ENCODE measurements at places on chromosomes 11 and 22. TPM values are rescaled to one million over a fixed set of nuclear protein-coding genes. Genes with fewer than 3 reads are reported as not detected.

The RCOR2 gene
- total RNA-seq: 0.21 TPM

The C11orf21 gene
- not detected for total RNA-seq

The RIN1 gene
- 4.7 TPM for total RNA-seq

The UBQLNL gene
- 0.04 TPM for total RNA-seq

The SLC1A2 gene
- not detected for total RNA-seq

The RASSF10 gene
- 0.26 TPM for total RNA-seq

The RIC3 gene
- total RNA-seq: under 0.01 TPM

The BCO2 gene
- total RNA-seq: 1.8 TPM

GRCh38 chr22:42281706-42282251 lies 11.3 kb upstream of the TCF20 start:
- DNase-seq: no peak

DNA sequence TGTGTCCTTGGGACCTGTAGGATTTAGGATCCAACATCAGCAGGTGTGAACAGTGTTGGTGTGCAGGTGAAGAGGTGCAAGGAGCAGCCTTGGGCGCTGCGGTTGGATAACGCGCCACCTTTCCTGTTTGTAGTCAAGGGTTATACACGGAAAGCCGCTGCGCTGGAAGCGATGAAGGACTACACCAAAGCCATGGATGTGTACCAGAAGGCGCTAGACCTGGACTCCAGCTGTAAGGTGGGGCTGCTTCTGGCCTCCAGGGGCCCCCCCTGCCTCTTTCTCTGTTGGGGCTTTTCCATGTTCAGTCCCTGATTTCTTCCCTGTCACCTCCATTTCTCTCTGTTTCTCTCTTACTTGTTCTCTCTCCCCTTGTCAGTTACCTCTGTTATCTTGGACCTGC lies 3.5 kb upstream of the FERMT3 start:
- DNase-seq: no peak

DNA sequence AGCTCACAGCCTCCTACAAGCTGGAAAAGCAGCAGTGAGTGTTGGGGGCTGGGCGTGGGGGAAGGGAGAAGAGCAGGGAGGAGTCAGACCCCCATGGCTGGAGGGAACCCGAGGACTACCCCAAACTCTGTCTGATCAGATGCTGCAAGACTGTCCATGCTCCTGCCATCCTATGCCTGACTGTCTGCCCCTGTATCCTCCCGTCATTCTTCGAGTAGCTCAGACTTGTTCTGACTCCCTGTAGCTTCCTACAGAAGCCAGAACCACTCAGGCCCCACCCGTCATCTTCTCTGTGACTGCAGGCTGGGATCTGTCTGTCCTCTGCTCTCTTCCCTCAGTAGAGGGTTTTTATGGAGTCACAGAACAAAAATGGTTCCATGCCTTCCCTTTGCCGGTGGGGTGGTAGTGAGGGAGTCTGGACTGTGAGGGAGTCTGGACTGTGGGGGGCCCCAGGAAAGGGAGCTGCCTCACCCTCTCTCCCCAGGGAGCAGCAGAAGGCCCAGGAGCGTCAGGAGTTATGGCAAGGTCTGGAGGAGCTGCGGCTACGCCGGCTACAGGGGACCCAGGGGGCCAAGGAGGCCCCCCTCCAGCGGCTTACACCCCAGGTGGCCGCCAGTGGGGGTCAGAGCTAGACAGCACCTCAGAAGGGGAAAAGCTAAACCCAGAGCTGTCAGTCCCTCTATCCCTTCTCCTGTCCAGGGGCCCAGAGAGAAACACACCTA lies 2.3 kb downstream of the GPHA2 start:
- no peak for DNase-seq

- no peak for DNase-seq
These were observed 6.0 kb upstream of the RPL3 start for GRCh38 chr22:39325392-39325932.

DNA sequence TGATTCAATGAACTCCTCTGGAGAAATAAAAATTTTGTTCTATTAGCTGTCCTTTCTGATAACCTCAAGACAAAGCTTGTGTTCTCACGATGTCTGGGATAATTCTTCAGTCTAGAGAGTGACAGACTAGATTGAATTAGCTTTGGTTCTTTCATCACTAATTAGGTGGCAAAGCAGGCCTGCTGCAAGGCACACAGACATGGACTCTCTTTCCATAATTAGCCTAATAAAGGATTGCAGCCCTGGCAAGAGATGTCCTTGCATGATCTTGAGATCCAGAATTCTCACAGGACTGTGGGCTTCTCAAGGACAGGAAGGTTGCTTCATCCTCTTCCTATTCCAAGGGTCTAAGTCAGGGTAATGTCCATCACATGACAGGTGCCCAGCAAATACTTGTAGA lies 245.6 kb upstream of the ZC3H12C start:
- DNase-seq: no peak

- no peak for DNase-seq
These were observed 5.4 kb upstream of the CYB5R3 start for GRCh38 chr22:42654436-42655073.

DNA sequence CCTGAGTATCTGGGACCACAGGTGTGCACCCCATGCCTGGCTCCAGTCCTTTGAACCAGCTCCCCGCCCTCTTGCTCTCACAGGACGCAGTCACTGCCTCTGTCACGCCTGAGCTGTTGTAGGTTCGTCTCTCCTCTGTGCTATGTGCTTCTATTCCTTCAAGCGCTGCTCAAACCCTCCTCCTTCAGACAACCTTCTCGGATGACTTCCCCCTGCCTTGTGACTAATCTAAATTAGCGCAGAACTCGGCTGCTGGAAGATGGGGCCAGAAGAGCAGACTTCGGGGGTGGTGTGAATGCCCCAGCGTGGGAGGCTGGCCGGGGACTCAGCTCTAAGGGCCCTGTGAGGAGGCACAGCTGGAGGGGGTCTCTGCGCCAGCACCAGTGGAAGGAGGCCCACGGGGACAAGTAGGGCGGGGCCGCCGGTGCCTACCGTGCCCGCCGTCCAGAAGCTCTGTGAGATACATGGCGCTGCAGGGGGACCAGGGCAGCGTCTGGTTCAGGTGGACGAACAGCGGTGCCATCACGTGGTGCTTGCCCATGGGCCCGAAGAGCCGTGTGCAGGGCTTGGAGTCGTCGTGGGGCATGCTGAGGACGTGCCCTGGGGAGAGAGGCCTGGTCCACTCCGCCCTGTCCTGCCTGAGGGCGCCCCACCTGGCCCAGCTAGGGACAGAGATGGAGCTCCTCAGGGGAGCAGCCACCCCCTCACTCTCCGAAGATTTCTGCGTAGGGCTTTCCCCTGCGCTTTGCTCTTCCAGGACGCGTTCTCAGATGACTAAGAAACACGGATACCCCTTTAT lies 12.5 kb downstream of the ADAMTS8 start:
- no peak for DNase-seq

DNA sequence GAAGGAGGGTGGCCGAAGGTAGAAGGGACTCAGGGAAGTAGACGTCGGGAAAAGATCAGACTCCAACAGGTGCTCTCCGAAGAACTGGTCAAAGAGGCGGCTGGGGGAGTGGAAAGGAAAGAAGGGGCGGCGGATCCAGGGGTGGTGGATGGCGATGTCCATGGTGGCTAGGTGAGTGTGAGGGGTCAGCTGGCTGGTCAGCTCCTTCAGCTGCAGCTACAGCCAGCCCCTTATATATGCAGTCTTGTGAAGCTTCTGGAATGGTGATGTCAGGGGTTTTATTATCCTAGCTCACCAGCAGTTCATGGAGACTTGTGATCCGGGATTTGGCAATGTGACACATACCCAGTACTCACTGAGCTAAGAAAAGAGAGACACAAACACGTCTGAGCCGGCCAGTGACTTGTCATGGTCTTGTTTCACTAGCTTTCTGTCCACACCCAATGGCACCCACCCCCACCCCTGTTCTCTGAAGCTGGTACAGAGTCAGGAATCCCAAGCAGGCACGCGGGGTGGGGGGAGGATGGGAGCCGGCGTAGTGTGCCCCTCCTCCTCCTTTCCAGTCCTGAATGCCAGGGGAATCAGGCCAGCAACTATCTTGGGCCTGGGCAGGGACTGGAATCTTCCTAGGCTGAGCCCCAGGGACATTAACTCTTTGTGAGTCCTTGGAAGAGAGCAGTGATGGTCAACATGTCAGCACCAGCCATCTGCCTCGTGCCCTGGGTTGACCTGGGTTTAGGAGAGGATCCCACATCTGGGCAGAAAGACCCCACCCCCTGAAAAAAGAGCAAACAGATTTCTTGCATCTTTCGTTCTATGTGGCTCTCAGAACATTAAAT lies at the start of gene CRYAB:
Gene CRYAB, minus strand, starts transcription at position 208 of the 839 bp plus-strand sequence. Its CDS starts 46 bp downstream, at position 162.
- no peak for DNase-seq

- DNase-seq: no peak
These were observed 1.6 kb downstream of the BRD1 start for GRCh38 chr22:49825944-49826602.

DNA sequence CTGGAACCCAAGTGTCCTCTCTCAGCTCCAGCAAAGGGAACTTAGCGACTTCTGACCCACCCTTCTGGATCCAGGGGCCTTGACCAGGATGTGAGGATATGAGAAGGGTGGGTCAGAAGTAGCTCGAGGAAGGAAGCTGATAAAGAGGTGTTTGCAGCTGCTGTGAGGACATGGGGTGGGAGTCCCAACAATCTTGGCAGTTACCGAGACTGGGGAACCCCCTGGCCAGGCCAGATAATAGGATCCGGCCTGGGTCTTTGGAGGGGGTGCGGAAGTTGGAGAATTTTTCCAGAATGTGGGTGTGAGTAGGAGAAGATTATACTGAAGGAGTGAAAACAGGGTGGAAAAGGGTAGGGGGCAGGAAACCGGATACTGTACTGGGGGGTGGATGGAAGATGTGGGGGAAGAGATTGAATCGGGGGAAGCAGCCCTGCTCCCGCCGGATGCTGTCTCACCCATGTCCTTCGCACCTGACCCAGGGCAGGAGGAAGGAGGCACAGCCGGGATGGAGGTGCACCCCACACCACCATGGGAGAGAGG lies 2.8 kb upstream of the MCAM start:
- DNase-seq: peak; percentile 78

DNA sequence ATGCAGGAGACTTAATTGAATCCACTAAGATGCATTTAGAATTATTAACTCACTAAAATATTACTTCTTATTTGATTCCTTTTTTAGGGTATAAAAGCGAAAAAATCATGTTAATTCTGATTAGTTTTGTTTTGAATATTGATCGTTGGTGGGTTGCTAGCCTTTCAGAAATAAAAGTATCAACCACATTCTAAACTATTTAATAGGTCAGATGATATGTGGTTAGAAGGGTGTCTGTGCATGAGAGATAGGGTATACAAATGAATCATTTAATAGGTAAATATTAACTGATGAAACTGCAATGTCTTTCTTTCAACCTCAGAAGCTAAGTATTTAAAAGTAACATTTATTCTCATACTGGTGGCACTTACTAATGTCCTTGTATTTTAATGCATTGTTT lies 515.1 kb downstream of the CNTN5 start:
- DNase-seq: no peak
